ENCODE measurements at places on chromosomes 4 and X.
A peak's percentile ranks its signal among the peaks of the same experiment; 100 is the strongest.

DNA sequence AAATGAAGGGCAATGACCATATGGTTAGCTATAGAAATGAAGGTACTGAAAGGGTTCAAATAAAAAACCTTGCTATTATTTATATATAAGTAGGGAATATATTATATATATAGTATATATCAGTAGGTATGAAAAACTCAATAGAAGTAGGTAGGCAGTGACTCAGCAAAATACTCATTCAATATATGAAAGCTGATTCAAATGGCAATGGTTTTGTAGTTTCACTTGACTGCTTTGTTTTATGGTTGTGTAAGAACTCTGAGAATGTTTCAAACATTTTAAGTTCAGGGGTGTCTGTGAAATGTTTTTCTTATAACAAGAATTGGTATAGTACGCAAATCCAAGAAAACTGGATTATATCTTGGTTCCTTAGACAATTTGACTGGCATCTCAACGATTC, 4.1 kb downstream of the ZNF280C start:
- no peak for DNase-seq

DNA sequence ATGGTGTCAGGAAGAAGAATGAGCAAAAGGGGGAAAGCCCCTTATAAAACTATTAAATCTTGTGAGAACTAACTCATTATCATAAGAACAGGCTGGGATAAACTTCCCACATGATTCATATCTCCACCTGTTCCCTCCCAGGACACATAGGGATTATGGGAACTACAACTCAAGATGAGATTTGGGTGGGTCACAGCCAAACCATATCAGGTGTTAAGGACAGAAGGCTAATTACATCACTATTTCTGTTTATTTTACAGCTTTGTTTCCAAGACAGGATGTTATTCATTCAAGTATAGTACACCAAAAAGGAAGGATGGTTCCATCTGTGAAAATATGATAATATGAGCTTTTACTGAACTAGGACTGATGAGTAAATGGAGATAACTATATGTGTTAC, 63.7 kb upstream of the ARSJ start:
- DNase-seq: no peak

DNA sequence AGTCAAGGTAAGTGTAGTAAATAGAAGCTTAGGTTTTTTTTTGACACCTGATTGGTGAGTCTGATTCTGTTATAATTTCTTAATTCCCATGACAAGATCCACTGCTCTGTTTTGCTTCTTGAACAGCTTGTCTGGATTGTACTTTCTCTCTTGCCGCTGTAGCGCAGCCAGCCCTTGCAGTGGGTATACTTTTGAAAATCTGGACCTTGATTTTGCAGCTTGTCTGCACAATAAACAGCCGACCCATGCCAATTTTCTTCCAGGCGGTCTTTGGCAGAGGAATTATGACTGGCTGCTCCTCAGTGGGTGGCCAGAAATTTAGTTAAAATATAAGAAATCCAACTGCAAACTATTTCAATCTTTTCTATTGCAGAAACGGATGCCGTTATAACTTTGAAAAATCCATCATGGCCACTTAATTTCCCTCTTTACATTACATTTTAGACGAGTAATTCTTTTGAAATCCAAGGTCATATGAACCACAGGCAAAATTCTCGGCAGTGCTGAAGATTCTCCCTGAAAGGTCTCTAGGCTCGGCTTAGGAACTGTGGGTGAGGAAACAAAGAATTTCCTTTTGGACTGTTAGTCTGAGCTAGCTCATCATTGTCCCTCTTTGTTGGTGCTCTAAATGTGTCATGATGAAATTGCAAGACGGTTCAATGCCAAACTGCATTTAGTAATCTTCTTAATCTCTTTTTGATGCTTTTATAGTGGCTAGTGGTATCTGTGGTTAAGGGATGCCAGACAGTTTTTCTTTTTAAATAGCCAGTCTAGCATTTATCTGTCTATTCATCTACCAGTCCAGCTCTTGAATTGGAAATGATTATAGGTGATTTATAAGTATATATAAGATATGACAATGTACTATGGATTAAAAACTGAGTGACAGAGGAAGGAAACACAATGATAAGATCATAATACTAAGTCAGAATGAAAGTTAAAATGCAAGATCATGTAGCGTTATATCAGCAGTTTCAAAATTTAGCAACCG, 31.5 kb upstream of the PTTG2 start:
- DNase-seq: no peak

- no peak for DNase-seq
Observed at GRCh38 chr4:39102297-39102696, 40.3 kb downstream of the KLHL5 start.

DNA sequence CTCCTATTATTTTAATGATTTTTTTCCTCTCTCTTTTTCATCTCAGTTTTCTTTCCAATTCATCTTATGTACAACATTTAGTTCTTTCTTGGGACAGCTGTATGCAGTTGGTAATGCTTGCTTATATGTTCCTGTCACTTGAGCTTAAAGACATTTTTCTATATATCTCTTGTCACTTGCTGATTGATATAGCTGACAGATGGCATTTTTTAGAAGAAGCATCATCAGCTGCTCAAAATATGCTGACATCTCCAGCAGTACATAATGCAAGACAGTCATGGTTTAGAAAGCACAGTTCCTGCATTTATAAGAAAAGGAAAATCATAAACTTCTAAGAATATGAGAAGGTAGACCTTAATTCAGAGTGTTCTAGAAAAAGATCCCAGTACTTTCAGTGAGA, 56.5 kb downstream of the DCAF8L1 start:
- no peak for DNase-seq

- DNase-seq: no peak
Observed at GRCh38 chr4:141497627-141498026, 138.8 kb upstream of the IL15 start.

- no peak for DNase-seq
Observed at GRCh38 chr4:64911846-64912245, 502.6 kb upstream of the TECRL start.

- DNase-seq: no peak
Observed at GRCh38 chrX:23185951-23186350, 148.7 kb upstream of the PTCHD1 start.

- DNase-seq: no peak
Observed at GRCh38 chr4:13659341-13660070, 32.0 kb upstream of the BOD1L1 start.

- DNase-seq: no peak
Observed at GRCh38 chr4:26900765-26901164, 40.1 kb downstream of the STIM2 start.

DNA sequence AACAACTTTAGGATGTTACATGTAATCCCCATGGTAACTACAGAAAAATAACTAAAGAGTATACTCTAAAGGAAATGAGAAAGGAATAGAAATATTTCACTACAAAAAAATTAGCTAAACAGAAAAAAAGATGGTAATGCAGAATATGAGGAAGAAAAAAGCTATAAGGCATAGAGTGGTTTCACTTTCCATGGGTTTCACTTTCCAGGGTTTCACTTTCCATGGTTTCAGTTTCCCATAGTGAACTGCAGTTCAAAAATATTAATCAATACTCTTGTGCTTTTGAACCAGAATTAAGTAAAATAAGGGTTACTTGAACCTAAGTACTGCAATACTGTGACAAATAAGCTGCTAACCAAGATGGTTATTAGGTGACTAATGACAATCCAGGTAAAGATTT, 42.0 kb downstream of the NPFFR2 start:
- DNase-seq: no peak

GRCh38 chr4:128590773-128591172, 218.7 kb upstream of the JADE1 start:
- no peak for DNase-seq

GRCh38 chr4:152281211-152281610, 254.7 kb downstream of the FBXW7 start:
- no peak for DNase-seq

DNA sequence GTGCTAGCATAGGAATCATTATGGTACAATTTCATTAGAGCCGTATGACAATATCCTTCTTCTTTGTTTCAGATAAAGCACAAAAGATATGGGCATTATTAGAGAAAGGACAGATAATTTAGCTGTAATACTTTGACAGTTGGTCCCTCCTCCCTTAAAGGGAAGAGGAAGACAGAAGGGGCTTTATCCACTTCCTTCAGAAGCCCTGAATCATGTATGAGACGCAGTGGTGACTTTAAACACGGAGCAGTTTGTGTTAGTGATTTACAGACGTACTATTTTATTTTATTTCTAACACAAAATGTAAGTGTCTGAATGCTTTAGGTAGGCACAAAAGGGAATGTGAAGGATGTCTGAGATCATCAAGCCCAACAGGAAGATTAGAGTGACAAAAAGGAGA, 467.7 kb downstream of the IL15 start:
- DNase-seq: no peak

GRCh38 chrX:51420610-51421009, 75.8 kb downstream of the NUDT11 start:
- no peak for DNase-seq

DNA sequence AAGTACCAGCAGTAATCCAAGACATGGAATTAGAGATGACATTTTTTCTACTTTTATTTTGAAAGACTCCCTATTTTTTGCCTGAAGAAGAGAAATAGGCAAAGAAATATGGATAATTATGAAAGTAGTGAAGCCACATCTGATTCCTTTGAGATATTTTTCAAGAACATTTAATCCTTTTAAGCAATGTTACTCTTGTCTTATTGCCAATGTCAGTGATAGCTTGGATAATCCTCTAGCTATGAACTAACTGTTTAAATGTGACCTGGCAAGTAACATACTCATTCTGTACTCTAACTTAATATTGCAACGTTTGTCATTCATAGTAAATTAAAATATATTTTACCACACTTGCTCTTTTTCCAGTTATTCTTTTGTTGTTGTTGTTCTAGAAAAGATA, 181.3 kb downstream of the VEGFC start:
- peak; percentile 51 for DNase-seq

DNA sequence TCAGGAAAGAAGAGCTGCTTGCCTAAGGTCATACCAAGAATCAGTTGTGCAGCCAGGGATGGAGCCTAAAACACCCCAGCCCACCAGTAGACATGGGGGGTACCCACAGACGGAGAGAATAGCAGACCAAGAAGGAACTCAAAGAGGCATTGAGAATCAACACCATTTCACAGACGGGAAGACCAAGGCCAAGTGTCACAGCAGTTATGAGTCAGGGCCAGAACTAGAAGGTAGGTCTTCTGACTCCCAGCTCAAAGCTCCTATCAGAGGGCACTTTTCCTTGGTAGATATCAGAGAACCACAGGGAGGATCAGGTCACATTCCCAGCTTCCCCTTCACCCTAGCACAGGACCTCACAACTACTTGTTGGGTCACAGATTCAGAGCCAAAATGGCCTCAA, 14.5 kb downstream of the OTUD5 start:
- no peak for DNase-seq

DNA sequence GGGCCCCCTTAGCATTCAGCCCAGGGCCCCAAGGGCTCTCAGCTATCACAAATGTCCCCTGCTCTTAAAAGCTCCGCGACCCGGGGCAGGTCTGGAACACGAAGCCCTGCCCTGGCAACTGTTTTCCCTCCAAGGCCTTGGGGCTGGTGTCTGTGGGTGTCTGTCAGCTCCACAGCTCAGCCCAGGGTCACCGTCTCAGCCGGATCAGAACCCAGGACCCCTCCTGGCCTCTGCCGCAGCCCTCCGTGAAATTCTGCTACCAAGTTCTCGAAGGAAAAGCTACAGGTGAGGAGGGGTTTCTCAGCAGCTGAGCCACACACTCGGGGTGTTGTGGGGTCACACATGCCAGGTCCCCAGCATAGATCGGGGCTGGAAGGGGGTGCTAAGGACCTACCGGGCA, 61.2 kb downstream of the ACOX3 start:
- no peak for DNase-seq

- no peak for DNase-seq
Observed at GRCh38 chr4:76689145-76689817, 208.7 kb downstream of the SOWAHB start.

DNA sequence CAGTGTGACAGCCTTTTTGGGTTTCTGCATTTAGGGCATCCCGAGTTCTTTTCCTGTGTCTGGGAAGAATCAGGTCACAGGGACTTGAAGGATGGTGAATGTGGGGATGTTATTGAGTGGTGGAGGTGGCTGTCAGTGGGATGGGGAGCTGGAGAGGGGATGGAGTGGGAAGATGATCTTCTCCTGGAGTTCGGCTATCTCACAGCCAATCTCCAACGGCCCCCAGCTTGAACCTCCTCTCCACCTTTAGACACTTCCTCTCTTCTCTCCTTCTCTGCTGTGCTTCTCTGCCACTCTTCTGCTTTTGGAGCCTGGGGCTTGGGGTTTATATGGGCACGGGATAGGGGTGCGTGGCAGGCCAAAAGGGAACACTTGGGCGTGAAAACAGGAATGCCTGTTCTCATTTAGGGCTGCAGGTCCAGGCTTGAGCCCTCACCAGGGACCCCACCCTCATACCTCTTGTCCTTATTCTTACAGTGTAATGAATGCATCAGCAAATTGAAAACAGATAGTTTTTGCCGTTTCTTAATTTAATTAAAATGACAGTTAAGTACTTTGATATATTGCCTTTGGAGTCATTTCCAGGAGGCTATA, 37.5 kb downstream of the USP9X start:
- no peak for DNase-seq

GRCh38 chrX:115911967-115912366, 258.6 kb upstream of the AGTR2 start:
- DNase-seq: no peak

GRCh38 chr4:145480257-145480656, 1.4 kb upstream of the SMAD1 start:
- no peak for DNase-seq

DNA sequence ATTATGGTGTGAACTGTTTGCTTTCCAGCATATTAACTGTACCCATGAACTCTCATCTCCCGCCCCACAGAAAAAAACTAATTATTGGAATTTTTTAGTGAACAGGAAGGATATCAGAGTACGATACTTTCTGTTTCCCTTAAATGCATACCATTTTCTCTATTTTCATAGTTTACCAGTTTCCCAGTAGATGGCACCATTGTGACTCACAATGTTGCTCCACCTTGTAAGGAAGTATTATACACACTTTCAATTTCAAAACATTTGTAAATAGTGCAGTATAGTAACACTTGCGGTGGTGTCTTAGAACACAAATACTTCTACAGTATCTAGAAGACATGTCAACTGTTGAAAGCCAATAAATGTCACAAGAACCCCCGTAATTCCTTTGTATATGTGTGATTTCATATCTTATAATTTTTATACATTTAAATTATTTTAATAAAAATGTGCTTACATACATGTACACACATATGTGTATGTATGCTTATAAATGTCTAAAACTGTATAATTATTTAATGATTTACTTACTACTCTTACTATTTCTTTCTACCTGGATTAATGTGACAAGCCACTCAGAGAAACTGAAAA, 167.3 kb downstream of the SLIT2 start:
- DNase-seq: no peak

- no peak for DNase-seq
Observed at GRCh38 chr4:89829470-89830138, 7.4 kb downstream of the SNCA start.

DNA sequence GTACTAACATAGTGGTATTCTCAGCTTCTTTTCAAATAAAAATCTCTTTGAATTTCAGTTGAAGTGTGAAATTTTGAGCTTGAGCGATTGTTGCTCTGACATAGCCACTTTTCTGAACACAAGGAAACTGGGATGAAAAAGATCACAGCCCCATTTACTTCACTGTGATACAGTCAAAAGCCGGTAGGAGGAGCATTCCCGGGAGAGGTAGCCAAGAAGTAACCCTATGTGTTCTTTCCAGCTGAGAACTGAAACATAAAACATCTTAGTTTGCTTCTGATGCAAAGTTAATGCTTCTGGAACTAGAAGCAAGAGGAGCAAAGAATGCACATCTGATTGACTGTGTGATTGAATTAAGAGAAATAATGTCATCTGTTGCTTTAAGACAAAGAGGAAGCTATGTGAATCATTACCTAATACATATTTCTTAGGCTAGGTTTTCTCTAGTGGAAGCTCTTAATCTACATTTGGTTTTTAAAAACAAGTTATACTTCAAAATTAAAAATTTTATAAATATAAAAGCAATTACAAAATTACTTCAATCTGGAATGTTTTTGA, 88.3 kb upstream of the UNC5C start:
- DNase-seq: no peak
